ENCODE measurements at places on chromosomes 16 and 17.

- no peak for DNase-seq
These were observed 2073.2 kb downstream of the TP53TG3F start for GRCh38 chr16:35532576-35532975.

DNA sequence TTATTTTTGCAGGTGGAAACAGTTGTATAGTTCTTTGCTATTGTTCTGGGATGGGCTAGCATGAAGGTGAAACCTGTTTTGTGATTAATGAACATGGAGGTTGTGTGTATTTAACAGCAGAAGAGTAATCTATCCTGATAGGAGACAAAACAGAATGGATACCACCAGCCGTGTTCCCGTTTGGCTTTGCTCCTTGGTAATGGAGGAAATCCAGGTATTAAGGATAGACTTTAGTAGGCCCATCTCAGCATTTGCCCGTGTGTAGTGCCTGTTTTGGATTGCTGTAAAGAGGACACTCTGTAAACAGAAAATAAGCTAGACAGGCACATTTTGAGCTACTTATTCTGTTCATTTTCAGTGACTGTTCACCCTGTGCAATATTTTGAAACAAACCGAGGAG lies 215.1 kb downstream of the RBFOX1 start:
- no peak for DNase-seq

DNA sequence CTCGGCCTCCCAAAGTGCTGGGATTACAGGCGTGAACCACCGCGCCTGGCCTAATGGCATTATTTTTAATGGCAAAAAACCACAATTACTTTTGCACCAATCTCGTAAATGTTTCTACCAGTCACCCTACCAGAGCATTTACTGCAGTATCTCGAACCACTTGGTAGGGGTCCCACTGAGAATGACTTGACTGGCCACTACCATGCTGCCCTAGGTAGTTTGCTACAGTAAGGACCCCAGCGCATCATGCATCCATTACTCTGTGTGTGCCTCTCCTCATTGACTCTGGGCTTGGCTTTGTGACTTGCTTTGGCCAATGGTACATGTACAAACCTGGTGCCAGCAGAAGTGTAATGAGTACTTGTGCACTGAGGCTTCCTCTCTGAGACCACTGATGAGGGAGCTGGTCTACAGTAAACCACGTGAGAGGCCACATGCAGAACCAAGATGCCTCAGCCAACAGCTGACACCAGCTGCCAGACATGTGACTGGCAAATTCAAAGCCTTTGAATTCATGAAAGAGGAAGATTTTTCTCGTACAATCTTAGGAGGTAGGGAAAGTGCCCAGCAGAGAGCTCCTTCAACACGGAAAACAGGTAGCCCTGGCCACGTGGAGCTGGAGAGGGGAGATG lies 421.7 kb upstream of the C16orf82 start:
- DNase-seq: no peak

GRCh38 chr17:83153681-83154310 lies 74.4 kb downstream of the METRNL start:
- no peak for DNase-seq

DNA sequence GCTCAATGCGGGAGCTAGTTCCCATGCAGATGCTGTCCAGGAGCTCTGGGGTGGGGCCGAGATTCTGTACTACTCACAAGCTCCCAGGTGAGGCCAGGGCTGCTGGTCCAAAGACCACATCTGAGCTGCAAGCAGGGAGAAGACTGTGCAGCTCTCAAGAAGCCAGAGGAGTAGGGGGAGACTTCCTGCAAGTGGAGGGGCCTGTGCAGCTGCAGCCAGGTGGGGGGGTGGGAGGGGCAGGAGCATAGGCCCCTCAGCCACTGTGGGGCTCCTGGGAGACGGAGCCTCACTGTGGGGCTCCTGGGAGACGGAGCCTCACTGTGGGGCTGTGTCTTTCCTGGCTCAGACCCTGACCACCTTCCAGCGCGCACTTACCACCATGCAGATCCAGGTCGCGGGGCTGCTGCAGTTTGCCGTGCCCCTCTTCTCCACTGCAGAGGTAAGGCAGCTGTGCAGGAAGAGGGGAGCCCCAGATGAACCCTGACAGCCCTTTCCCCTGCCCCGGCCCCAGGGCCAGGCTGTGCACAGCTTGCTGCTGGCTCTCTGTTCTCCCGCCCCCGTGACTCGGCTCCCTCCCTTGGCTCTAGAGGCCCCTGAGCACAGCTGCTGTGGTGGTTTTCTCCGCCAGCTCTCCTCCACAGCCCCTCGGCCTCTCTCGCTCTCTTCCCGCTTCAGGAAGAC lies 24.3 kb upstream of the DNAI2 start:
- no peak for DNase-seq

- no peak for DNase-seq
These were observed 294.5 kb downstream of the SNX29 start for GRCh38 chr16:12271006-12271405.

GRCh38 chr16:69346683-69347082 lies 4.9 kb downstream of the TMED6 start:
- no peak for DNase-seq

GRCh38 chr16:24677388-24677787 lies 52.1 kb upstream of the TNRC6A start:
- DNase-seq: no peak

DNA sequence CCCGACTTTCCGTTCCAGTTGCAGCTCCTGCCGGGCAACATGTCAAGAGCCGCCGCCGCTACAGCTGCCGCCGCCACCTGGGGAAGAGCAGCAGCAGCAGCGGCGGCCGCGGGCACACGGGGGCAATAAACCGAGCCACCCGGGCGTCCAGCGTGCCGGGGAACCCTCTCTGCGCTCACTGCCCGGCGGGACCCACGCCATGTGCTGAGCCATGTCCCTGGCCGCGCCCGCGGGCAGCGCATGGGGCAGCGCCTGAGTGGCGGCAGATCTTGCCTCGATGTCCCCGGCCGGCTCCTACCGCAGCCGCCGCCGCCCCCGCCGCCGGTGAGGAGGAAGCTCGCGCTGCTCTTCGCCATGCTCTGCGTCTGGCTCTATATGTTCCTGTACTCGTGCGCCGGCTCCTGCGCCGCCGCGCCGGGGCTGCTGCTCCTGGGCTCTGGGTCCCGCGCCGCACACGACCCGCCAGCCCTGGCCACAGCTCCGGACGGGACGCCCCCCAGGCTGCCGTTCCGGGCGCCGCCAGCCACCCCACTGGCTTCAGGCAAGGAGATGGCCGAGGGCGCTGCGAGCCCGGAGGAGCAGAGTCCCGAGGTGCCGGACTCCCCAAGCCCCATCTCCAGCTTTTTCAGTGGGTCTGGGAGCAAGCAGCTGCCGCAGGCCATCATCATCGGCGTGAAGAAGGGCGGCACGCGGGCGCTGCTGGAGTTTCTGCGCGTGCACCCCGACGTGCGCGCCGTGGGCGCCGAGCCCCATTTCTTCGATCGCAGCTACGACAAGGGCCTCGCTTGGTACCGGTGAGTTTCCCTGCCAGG lies 604 bp downstream of the HS3ST3B1 start:
- DNase-seq: no peak

DNA sequence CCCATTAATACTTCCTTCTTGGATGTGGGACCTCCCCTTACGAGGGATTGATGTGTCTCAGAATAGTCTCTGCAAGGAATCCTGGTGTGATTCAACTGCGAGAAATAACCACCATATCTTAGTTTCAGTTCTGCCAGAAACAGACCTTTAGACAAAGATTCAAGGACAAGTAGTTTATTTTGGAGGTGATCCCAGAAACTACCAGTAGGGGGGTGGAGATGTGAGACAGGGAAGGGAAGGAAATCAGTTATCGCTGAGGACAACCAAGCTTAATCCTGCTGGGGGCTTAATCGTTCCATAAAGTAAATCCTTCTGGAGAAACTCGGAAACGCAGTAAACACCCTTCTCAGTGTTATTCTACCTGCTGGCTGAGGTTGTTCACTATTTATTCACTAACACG lies 5.0 kb upstream of the SDR42E1 start:
- DNase-seq: no peak

All from GM19239 (cell line).